ENCODE measurements at places on chromosomes 12 and 14.

DNA sequence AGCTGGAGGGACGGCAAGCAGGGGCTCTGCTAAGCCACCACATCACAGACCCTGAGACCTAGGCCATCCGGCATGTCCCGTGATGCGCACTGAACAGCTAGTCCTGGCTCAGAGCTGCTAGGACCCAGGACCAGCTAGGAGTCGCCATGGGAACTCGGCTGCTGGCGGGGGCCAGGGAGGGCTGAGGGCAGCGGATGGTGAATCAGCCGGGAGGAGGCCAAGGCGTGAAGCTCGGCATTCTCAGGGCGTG lies 5.1 kb downstream of the AHNAK2 start:
- no peak for DNase-seq

- DNase-seq = no peak
These were observed 9.1 kb downstream of the VWF start for GRCh38 chr12:6115389-6115788.

- no peak for DNase-seq
These were observed 29.8 kb downstream of the SCFD1 start for GRCh38 chr14:30651937-30652336.

- DNase-seq = no peak
These were observed 71.3 kb downstream of the PDE3A start for GRCh38 chr12:20439626-20440025.

GRCh38 chr14:49016381-49016780 lies 569.8 kb downstream of the RPS29 start:
- no peak for DNase-seq

GRCh38 chr12:19351346-19351745 lies 87.9 kb upstream of the AEBP2 start:
- no peak for DNase-seq

GRCh38 chr12:2251526-2252209 lies 198.9 kb downstream of the CACNA1C start:
- DNase-seq = no peak

DNA sequence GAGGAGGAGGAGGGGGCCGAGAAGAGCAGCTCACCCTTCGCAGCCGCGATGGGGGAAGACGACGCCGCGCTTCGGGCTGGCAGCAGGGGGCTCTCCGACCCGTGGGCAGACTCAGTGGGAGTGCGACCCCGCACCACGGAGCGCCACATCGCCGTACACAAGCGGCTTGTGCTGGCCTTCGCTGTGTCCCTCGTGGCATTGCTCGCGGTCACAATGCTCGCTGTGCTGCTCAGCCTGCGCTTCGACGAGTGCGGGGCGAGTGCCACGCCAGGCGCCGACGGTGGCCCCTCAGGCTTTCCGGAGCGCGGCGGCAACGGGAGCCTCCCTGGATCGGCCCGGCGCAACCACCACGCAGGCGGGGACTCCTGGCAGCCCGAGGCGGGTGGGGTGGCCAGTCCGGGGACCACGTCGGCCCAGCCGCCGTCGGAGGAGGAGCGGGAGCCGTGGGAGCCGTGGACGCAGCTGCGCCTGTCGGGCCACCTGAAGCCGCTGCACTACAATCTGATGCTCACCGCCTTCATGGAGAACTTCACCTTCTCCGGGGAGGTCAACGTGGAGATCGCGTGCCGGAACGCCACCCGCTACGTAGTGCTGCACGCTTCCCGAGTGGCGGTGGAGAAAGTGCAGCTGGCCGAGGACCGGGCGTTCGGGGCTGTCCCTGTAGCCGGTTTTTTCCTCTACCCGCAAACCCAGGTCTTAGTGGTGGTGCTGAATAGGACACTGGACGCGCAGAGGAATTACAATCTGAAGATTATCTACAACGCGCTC lies 745 bp downstream of the TRHDE start:
- no peak for DNase-seq

GRCh38 chr14:68958553-68958952 lies 20.5 kb downstream of the ACTN1 start:
- DNase-seq = no peak

GRCh38 chr12:27163048-27163715 lies 80.8 kb upstream of the C12orf71 start:
- DNase-seq = no peak

GRCh38 chr14:104461676-104462449 lies 117.7 kb upstream of the C14orf180 start:
- DNase-seq = no peak

DNA sequence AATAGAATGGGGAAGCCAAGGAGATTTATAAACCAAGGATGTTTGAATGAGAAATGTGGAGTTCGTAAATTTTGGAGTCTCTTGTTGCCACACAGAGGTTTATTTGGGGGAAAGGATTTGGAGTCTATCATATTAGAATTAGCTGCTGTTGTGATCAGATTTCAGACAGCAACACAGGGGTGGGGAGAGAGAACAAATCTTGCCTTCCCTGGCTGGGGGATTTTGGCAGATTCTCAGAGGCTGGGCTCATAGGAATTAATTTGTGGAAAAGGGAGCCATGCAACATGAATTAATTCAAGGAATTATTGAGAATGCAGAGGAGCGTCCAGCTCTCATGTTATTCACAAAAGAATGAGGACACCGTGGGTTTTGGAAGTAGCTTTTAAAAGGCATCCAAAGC lies 73.9 kb upstream of the PRMT8 start:
- DNase-seq = no peak

DNA sequence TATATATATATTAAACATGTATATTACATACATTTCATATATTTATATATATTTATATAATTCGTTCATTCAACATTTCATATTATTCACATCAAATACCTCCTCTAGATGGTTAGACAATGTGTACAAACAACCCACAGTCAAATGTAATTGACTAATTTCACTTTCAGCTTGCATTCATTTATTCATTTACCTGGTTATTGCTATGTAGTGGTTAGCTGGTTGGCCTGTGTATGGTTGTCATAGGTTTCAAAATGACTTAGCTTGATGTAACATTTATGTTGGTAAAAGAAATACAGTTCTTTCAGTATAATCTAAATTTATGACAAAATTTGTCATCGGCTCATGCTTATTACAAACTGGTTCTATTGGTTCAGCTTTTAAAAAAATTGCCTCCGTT lies 389 bp downstream of the OR4K13 start:
- no peak for DNase-seq

GRCh38 chr12:52604859-52605258 lies 3.6 kb upstream of the KRT72 start:
- no peak for DNase-seq

DNA sequence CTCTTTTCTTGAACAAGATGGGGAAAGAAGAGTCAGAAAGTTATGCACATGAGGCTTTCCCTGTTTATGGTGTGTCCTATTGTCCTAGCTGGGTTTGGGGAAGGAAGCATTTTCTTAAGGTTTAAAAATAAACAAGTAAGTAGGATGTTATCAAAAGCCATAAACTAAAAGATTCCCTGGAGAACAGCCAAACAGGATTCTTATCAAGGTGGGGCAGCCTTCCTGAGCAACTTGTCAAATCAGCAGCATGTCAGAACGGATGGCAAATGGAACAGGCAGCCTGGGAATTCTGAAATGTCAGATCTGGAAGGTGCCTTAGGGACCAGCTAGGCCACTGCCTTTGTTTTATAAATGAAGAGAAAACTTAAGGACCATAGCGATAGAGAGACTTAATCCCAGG lies 152.2 kb upstream of the RGS6 start:
- DNase-seq = no peak

All from activated naive CD4-positive, alpha-beta T cell (primary cell).